Transverse colon (tissue), 4 donors: ENCODE measurements at places on chromosomes 4 and X.
A peak's percentile ranks its signal among the peaks of the same experiment; 100 is the strongest.

- DNase-seq, result peak; percentile 49
Measured at GRCh38 chr4:138090150-138090917, 151.8 kb downstream of the SLC7A11 start.

DNA sequence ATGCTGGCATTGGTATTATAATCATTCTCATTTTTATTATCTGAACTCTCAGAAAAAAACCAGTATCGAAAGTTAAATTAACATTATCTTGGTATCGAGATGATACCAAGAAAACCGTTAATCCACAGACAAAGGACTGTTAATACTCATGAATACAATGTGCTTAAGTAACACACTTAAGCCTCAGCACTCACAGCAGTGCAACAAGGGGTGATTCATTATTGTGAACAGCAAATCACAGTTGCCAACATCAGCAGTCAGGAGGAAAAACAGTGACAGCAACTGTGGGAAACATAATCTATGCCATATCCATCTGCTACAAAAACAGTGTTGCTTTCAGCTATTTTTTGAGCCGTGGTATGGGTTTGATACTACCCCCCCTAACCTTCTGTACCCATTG is 210.9 kb upstream of the ATOH1 start:
- no peak for DNase-seq

GRCh38 chr4:6834867-6835266 is 52.3 kb downstream of the KIAA0232 start:
- DNase-seq, result no peak

DNA sequence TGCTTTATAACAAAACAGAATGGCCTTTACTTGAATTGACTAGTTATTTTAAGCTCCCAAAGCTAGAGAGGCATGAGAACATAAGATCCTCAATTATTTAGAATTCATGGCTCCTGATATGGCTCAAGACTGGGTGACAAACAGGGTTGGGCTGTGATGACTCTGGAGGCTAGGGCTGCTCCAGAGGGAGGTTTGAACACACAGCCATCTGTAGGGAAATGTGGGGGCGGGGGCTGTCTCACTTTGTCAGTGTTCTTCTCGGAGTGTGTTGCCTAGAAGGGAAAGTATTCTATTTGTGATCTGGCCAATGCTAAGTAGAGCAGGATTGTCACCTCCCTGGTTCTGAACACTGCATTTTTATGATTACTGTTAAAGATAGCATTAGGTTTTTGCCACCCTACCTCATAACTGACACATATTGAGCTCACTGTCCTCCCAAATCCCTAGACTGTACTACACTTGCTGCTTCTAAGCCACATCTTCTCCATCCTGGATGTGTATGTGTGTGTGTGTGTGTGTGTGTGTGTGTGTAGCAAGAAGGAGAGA is 45.9 kb downstream of the VSIG4 start:
- DNase-seq, result no peak

DNA sequence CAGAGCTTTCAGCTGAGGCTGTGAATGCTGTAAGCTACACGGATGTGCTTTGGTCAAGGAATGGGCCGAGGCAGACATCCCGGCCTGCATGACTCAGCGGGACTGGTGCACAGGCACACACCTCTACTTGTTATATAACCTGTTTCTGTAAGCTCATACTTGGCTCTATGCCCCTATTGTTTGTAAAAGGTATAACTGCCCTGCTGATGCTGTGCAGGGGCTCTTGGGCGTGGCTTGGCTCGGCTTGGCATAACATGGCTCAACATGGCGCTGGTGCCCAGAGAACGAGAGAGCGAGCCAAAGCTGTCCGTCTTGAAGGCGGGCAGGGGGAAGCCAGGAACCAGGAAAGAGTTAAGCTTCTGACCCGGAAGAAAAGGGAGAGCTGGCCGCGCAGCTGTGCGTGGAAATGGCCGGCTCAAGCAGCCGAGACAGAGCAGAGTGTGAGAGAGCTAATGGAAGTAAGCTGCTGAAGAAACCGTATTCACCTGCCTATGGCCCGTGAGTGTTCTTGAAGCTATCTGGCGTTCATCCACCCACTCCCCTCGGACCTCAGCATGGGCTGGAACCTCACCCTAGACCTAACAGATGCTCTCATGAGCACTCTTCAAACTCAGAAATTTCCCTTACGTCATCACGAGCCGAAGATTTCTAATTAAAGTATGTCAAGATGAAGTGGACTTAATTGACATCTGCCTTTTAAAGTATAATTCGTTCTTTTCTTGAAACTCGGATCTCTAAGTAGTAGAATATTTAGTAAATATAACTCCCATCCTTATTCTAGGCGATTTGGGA is 286.3 kb upstream of the AGA start:
- DNase-seq, result peak; percentile 32

DNA sequence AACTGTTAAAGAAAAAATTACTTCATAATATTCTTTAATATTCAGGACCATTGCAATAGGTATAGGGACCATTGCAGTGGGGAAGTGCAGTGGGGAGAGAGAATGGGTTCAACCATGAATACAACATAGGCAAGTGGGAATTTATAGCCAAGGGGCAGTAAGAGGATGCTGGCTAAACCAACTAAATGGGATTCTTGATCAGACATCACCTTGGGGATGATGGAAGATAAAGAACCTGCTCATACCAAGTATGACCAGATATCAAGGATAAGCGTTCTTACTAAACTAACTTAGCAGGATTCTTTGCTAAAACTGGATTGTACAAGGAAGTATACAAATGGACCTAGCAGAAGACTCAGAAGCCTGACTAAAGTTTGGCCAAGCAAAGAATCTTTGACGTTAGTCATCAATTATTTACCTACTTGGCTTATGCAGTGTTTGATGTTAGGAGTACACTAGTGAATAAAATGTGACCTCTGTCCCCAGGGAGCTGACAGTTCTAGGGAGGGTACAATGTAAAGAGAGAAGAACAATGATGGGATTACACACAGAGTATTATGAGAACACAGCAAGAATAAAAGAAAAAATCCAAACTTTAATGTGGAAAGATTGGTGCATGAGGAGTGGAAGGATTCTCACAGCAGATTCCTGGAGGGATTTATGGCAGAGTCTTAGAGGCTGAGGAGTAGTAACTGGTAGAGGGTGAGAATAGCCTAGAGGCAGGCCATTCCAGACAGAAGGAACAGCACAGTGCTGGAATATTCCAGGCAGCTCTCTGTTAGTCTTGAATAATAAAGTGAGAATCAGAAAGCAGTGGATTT is 54.7 kb upstream of the MYOZ2 start:
- DNase-seq, result peak; percentile 29

- no peak for DNase-seq
Measured at GRCh38 chr4:11488657-11489452, 60.2 kb upstream of the HS3ST1 start.

DNA sequence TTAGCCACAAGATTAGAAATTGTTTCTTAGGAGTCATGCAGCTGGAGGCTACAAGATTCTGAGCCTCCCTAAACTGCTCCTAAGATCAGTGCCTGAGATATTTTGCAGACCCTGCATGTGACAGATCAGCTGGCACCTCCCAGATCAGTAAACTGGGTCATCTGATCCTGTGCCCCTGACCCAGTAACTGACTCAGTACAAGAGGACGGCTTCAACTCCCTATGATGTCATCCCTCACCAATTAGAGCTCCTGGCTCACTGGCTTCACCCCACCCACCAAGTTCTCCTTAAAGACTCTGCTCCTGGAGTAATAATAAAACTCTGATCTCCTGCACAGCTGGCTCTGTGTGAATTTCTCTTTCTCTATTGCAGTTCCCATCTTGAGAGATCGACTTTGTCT is 45.4 kb upstream of the PNPLA4 start:
- DNase-seq, result no peak

GRCh38 chr4:94516999-94517398 is 65.3 kb downstream of the PDLIM5 start:
- DNase-seq, result no peak

- DNase-seq, result no peak
Measured at GRCh38 chrX:125681507-125681906, 361.8 kb downstream of the TEX13C start.
